Heart right ventricle (tissue), 16 donors: ENCODE measurements at places on chromosomes 4 and X. TPM values are rescaled to one million over a fixed set of nuclear protein-coding genes. Genes with fewer than 3 reads are reported as not detected.
A peak's percentile ranks its signal among the peaks of the same experiment; 100 is the strongest.

DNA sequence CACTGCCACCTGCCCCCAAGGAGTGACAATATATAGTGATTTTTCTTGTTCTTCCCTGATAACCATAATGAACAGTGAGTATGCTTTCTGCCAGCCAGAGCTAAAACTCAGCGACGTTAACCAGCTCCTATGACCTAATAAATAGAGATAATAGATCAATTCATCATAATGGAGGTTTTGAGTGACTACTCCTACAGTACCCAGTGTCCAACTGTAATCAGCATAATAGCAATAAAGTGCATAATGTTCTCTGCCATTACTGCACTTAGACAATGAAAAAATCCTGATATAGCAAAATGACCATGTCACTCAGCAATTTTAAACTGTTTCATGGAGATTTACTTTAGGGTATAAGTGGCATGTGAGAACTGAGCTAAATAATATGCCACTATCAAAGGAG lies 20.7 kb upstream of the TXLNG start:
- H3K36me3 ChIP-seq, result no peaks in the 10 kb centered on the region
- no peaks in the 10 kb centered on the region for H3K4me1 ChIP-seq
- no peaks in the 10 kb centered on the region for H3K27me3 ChIP-seq
- no peak for DNase-seq
- H3K27ac ChIP-seq, result no peak overlapping the region

GRCh38 chr4:142440093-142440492 lies 406.0 kb downstream of the INPP4B start:
- H3K27me3 ChIP-seq, result no peaks in the 10 kb centered on the region
- no peaks in the 10 kb centered on the region for H3K4me1 ChIP-seq
- DNase-seq, result no peak

- H3K36me3 ChIP-seq, result no peaks in the 10 kb centered on the region
- no peak overlapping the region for H3K4me3 ChIP-seq
- H3K27ac ChIP-seq, result no peak overlapping the region
These were observed 270.2 kb downstream of the PAPSS1 start for GRCh38 chr4:107449611-107450369.

DNA sequence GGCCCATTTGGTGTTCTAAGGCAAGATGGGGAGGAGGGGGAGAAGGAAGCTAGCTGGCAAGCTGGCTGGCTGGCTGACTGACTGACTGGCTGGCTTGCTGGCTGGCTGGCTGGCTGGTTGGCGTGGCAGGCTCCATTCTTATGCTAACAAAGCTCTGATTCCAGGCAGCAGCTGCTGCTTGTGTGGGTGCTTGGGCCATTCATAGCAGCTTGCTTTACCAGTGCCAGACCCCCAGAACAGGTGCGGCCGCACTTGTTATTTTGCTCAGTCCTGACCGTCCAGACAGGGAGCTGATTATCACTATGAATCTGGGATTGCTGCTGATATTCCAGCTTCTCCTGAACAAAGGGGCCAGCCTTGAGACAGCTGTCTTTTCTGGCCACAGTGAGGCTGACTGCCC lies 131.2 kb upstream of the PAK3 start:
- H3K4me3 ChIP-seq, result no peak overlapping the region
- no peaks in the 10 kb centered on the region for H3K27me3 ChIP-seq
- no peaks in the 10 kb centered on the region for H3K4me1 ChIP-seq
- H3K27ac ChIP-seq, result no peak overlapping the region
- H3K36me3 ChIP-seq, result no peaks in the 10 kb centered on the region

GRCh38 chr4:42641656-42642055 lies 15.2 kb downstream of the ATP8A1 start:
- H3K27me3 ChIP-seq, result no peaks in the 10 kb centered on the region
- no peaks in the 10 kb centered on the region for H3K36me3 ChIP-seq
- H3K27ac ChIP-seq, result no peak overlapping the region
- H3K4me1 ChIP-seq, result no peaks in the 10 kb centered on the region
- H3K4me3 ChIP-seq, result no peak overlapping the region

DNA sequence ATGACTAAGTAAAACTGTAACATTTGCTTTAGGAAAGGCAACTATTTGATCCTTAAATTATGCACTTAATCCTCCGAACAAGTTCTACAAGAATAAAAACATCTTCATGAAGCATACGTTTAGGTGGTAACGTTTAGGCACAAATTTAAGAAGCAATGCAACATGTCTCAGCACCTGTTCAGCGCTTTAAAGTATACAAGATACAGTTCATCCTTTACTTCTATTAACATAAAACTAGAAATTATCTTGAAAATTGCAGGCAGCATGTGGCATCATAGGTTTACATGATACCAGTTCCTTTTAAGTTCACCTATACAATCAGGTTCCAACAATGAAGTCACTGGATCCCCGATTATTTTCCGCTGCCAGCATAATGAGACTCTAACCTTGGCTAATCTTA lies 1.5 kb downstream of the PLA2G12A start:
- H3K27ac ChIP-seq, result no peak overlapping the region
- no peak overlapping the region for H3K4me3 ChIP-seq
- DNase-seq, result no peak
- H3K36me3 ChIP-seq, result no peaks in the 10 kb centered on the region
- no peaks in the 10 kb centered on the region for H3K27me3 ChIP-seq

- H3K4me1 ChIP-seq, result no peaks in the 10 kb centered on the region
- H3K4me3 ChIP-seq, result no peak overlapping the region
- no peak for DNase-seq
- no peak overlapping the region for H3K27ac ChIP-seq
- H3K27me3 ChIP-seq, result no peaks in the 10 kb centered on the region
These were observed 123.8 kb downstream of the MAD2L1 start for GRCh38 chr4:119942806-119943205.

GRCh38 chr4:34281826-34282225 lies 1962.5 kb downstream of the ARAP2 start:
- H3K36me3 ChIP-seq, result no peaks in the 10 kb centered on the region
- DNase-seq, result no peak
- H3K4me1 ChIP-seq, result no peaks in the 10 kb centered on the region
- no peaks in the 10 kb centered on the region for H3K27me3 ChIP-seq

DNA sequence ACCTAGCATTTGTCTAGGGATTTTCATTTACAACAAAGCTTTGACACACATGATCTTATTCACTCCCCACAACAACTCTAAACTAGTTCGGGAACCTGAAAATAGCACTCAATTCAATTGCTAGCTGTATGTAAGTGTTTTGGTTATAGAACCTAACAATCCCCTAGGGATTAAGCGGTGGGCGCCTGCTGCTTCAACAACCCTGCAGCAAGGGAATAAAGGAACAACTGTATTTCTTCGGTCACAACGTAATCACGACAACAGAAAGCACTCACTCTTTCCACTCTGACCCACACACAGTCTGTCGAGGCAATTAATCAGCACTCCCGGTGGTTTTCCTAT lies 674 bp upstream of the DIAPH2 start:
- H3K4me1 ChIP-seq, result no peaks in the 10 kb centered on the region
- H3K27me3 ChIP-seq, result no peaks in the 10 kb centered on the region
- no peak for DNase-seq
- H3K27ac ChIP-seq, result peak overlapping the region; percentile 83
- no peaks in the 10 kb centered on the region for H3K36me3 ChIP-seq

- DNase-seq, result no peak
- H3K27ac ChIP-seq, result no peak overlapping the region
- no peaks in the 10 kb centered on the region for H3K27me3 ChIP-seq
- no peaks in the 10 kb centered on the region for H3K4me1 ChIP-seq
- H3K36me3 ChIP-seq, result no peaks in the 10 kb centered on the region
These were observed 7.2 kb upstream of the MRFAP1 start for GRCh38 chr4:6633091-6633906.

- no peak overlapping the region for H3K4me3 ChIP-seq
- H3K36me3 ChIP-seq, result no peaks in the 10 kb centered on the region
- no peaks in the 10 kb centered on the region for H3K27me3 ChIP-seq
- no peak overlapping the region for H3K27ac ChIP-seq
These were observed 230.7 kb downstream of the EVC2 start for GRCh38 chr4:5477613-5478012.

- no peaks in the 10 kb centered on the region for H3K36me3 ChIP-seq
- peak overlapping the region; percentile 86 for H3K27ac ChIP-seq
- H3K4me3 ChIP-seq, result peak overlapping the region; percentile 55
- peak; percentile 48 for DNase-seq
These were observed 10.6 kb downstream of the HAND2 start for GRCh38 chr4:173519111-173520101.

GRCh38 chr4:41072021-41072777 lies 142.1 kb downstream of the APBB2 start:
- no peak overlapping the region for H3K27ac ChIP-seq
- DNase-seq, result no peak
- H3K4me1 ChIP-seq, result peaks cover 30% of the 10 kb centered on the region

DNA sequence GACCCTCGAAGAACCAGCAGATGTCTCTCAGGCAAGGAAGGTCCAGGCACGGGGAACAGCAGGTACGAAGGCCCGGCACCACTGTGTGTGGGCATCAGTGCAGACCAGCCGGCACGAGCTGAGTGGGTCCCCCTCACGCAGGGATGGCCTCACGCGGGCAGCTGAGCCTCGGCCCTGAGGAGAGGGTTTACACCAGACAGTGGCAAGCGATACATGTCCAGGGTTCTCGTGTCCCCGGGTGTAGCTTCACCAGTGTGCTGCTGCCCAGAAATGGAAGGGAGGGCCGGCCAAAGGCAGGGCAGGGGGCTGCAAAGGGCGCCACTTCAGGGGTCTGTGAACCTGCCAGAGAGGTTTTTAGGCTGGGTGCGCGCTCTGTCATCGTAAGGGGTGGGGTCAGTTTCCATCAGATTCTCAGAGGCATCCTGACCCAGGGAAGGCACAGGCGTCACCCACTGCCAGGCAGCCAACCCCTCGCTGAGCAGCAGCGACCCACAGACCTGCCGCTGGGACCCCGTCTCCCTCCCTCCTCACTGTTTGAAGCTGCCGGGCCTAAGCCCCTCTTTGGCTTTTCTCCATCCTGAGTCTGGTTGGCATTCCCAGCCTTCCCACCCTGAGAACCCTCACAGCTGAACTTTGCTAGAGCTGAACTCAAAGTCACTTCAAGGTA lies 107.0 kb downstream of the CPZ start:
- DNase-seq, result no peak
- H3K36me3 ChIP-seq, result no peaks in the 10 kb centered on the region
- H3K4me1 ChIP-seq, result no peaks in the 10 kb centered on the region
- peaks cover 10% of the 10 kb centered on the region for H3K27me3 ChIP-seq
- H3K4me3 ChIP-seq, result no peak overlapping the region

- no peaks in the 10 kb centered on the region for H3K36me3 ChIP-seq
- no peaks in the 10 kb centered on the region for H3K4me1 ChIP-seq
- H3K27ac ChIP-seq, result no peak overlapping the region
- no peak for DNase-seq
These were observed 443.6 kb upstream of the TENM3 start for GRCh38 chr4:181799561-181800069.

DNA sequence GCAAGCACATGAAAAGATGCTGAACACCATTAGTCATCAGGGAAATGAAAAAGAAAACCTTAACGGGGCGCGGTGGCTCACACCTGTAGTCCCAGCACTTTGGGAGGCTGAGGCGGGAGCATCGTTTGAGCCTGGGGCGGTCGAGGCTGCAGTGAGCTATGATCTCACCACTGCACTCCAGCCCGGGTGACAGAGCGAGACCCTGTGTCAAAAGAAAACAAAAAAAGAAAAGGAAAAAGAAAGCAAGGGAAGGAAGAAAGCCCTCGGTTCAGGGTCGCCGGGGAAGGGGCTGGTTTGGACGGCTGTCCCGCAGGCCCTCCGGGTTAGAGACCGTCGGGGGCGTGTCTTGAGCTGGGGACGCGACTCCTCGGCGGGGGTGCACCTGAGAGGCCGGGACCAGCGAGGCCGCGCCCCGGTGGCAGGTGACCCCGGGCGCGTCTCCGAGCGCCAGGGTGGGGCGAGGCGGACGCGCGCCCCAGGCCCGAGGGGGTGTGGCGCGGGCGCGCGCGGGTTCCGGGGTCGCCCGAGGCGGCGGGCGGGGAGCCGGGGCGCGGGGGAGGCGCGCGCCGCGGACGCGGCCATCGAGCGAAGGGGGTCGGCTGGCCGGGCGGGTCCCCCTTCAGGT lies 478 bp upstream of the PLXNA3 start:
- no peaks in the 10 kb centered on the region for H3K36me3 ChIP-seq
- H3K27ac ChIP-seq, result peak overlapping the region; percentile 25
- DNase-seq, result peak; percentile 9
- H3K4me3 ChIP-seq, result peak overlapping the region; percentile 67
- no peaks in the 10 kb centered on the region for H3K4me1 ChIP-seq

DNA sequence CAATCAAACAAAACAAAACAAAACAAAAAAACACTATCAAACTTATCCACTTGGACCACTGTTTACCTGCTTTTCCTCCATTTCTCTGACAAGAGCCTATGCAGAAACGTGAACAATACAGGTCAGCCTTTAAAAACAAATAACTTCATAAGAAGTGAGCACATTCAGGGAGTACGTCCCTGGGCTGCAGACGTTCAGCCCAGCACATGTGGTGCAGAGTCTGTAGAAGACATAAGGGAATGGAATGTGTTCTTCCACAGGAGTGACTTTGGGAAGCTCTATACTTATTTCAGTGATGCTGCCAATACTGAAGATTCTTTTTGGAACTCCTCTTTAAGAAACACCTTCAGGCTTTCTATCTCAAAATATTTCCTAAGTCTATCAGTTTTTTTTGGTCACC lies 120.6 kb downstream of the SPRY1 start:
- no peaks in the 10 kb centered on the region for H3K36me3 ChIP-seq
- DNase-seq, result no peak
- H3K27me3 ChIP-seq, result no peaks in the 10 kb centered on the region
- no peak overlapping the region for H3K4me3 ChIP-seq
- H3K27ac ChIP-seq, result no peak overlapping the region
- no peaks in the 10 kb centered on the region for H3K4me1 ChIP-seq

Gene SMAD1
- 14.0 TPM for total RNA-seq

Gene FAAH2
- total RNA-seq, result 0.32 TPM

Gene REELD1
- total RNA-seq, result 0.12 TPM

Gene XAGE1A
- total RNA-seq, result not detected

Gene TMEM150C
- total RNA-seq, result 9.6 TPM

Gene CTAG2
- not detected for total RNA-seq

Gene UGT2A1
- not detected for total RNA-seq

Gene PPARGC1A
- total RNA-seq, result 111 TPM

Gene ADH4
- not detected for total RNA-seq

Gene TMEM164
- total RNA-seq, result 45.4 TPM

Gene KLF8
- 2.3 TPM for total RNA-seq

Gene ANOS1
- 7.8 TPM for total RNA-seq

Gene C1QTNF7
- 2.7 TPM for total RNA-seq
